Retina (tissue), 1 donor: ENCODE measurements at places on chromosomes 13 and 19.

- peak; percentile 17 for DNase-seq
These were observed 121.0 kb downstream of the PCDH20 start for GRCh38 chr13:61294467-61295191.

DNA sequence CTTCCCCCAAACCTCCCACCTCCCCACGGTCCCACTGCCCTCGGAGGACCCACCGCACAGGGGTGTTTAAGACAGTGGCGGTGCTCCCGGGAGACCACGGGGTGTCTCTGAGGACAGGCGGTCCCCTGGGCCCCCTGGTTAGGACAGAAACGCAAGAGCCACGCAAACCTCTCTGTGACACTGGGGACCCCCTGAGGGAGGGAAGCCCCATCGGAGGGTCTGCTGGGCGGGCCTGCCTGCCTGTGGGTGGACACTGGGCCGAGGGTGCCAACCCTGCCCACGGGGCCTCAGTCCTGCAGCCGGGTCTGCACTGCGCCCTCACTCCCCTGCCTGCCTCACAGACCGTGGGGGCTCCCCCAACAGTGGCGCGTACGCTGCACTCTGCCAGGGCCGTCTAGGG, 17.5 kb downstream of the MCF2L start:
- DNase-seq: no peak

DNA sequence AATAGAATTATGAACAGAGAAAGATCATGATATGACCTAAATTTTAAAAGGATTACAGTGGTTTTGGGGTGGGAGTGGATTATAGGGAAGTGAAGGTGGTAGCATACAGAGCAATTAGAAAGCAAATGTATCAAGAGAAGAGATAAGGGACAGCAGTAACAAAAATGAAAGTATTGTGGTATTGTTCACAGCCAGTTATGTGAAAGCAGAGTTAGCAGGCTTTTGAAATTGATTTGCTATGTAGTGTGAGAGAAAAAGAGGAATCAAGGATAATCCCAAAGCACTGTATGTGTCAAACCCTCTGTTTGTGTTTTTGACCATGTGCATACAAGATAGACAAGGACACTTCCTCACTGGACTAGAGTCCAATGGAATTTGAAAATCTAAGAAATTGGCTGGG, 1721.4 kb downstream of the PCDH9 start:
- DNase-seq: no peak

DNA sequence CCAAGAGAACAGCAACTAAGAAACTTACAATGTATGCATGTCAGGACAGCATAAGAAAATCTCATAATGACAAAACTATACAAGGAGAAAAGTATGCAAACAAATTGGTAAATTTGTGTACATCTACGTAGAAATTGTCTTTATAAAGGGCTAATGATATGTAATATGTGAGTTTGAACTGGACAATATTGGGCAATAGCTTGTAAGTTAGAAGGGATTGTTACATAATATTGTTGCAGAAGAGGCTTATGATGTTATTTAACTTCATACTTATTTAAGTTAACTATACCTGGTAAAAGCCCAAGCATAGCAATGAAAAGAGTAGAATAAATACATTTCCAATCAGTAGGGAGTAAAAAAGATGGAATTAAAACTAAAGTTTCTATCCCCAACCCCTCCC, 134.0 kb downstream of the MAB21L1 start:
- DNase-seq: no peak

- no peak for DNase-seq
These were observed 12.6 kb downstream of the LRRC4B start for GRCh38 chr19:50555450-50556281.

GRCh38 chr19:10205636-10206035, 10.9 kb upstream of the DNMT1 start:
- no peak for DNase-seq

GRCh38 chr13:28406733-28407266, 88.1 kb downstream of the FLT1 start:
- DNase-seq: no peak

DNA sequence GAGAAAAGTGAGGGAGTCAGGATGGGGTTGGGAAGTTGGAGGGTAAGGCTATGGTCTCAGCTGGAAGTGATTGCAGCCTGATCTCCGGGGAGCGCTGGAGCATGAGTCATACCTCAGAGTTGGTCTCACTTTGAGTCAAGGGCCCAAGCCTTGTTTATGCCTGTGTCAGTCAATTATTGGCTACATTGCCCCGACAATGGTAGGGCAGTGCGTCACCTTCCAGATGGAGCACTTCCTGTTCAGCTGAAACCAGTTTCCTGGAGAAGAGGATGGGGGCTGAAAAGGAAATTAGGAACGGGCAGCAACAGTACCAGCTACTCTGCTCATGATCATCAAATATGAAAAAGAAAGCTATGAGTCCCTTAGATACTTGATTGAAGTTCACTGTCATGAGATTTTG, 60.4 kb downstream of the ADGRE1 start:
- no peak for DNase-seq

GRCh38 chr19:44069415-44069814, 2.5 kb upstream of the ZNF284 start:
- DNase-seq: no peak

GRCh38 chr13:110360598-110360997, 53.5 kb downstream of the COL4A2 start:
- DNase-seq: no peak

GRCh38 chr19:46633130-46633529, 2.9 kb downstream of the GNG8 start:
- DNase-seq: no peak

GRCh38 chr13:30364876-30365275, 57.4 kb upstream of the UBE2L5 start:
- no peak for DNase-seq

DNA sequence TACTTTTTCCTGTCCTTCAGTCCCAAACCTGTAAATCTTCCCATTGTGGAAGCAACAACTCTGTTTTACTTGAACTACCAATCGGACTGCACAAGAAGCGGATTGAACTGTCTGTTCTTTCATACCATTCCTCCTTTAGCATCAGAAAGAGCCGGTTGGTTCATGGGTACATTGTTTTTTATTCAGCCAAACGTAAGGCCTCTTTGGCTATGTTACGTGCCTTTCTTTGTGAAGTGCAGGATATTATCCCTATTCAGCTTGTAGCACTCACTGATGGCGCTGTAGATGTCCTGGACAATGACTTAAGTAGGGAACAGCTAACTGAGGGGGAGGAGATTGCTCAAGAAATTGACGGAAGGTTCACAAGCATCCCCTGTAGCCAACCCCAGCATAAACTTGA, 60.3 kb downstream of the ARHGAP35 start:
- DNase-seq: no peak

DNA sequence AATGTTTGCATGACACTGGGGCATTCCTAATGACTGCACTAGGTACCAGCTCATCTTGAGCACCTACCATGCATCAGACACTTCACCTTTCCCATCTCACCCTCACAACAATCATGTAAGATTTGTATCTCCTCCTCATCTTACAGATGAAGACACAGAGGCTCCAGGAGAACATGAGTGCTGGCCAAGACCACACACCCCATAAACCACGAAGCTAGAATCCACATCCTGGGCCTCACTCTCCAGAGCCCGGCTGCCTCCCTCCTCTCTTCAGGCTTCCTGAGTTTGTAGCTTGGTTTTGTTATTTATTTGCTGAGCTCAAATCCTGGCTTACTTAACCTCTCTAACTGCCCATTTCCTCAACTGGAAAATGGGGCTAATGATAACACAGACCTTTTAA, 25.9 kb downstream of the FAM216B start:
- DNase-seq: no peak

DNA sequence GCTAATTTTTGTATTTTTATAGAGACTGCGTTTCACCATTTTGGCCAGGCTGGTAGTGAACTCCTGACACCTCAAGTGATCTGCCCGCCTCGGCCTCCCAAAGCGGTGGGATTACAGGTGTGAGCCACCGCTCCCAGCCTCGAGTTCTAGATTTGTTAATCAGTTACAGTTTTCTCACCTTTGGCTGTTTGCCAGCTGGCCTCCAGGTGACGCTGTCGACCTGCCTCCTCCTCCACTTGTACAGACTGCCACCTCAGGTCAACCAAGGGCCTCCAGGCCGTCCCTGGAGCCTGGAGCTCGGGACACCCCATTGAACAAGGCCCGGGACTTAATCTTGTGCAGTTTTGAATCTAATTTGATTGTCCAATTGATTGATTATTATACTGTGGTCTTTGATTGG, 45.5 kb downstream of the IER2 start:
- no peak for DNase-seq

DNA sequence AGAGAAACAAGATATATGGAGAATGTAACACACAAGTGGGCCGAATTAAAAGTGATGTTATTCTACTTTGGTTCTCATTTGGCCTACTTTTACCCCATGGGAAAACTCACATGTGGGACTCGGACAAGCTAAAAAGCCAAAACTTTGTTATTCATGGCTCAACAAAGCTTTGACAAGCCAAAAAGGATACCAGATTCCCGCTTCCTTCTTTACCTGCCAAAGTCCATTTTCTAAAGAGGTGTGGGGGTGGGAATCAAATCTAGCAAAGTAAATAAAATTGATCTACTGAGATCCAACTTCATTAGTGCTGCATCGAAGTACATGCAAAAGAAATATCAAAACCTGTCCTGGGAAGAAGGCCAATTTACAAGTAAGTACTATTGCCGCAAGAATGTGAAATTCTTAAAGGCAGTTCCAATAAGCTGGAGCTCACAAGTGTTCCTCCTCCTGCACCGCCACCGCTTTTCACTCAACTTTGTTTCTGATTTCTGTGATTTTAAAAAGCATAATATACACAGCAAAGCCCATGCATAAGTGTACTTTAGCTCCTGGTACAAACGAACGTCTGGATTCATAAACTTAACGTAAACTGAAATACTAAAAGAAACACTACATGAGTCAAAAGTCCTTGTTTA, 1.1 kb downstream of the LNX2 start:
- no peak for DNase-seq

DNA sequence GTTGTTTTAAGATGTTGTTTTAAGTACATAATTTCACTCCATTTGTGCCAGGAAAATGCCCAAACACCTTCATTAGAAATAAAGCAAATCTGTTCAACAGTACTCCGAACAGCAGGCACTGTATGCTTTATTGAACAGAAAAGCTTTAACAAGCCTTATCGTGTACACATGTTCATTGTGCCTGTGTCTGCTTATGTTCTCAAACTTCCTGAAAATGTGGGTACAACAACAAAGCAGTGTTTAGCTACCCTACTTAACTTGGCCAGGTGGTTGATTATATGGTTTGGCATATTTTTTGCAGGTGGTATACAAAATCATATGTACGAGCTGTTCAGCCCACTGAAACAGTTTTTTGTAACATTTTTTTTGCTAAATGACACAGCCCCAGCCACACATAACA, 718.0 kb downstream of the DACH1 start:
- peak; percentile 27 for DNase-seq

DNA sequence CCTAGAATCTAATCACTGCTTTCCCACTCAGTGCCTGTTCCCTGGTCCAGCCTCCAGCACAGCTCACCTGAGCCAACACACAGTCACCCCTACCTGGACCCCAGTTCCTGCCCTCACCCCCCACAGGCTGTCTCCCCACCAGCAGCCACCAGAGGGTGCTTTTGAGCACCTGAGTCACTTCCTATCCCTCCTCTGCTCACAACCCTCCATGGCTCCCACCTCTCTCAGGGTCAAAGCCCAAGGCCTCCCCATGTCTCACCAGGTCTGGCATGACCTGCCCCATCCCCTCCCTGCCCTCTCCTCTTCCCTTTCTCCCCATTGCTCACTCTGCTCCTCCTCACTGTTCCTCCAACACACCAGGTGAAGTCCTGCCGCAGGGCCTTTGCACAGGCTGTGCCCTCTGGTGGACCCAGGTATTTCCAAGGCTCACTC, 7.1 kb upstream of the DPP9 start:
- no peak for DNase-seq

GRCh38 chr19:47697863-47698609, 15.2 kb upstream of the EHD2 start:
- peak; percentile 83 for DNase-seq

GRCh38 chr19:38388349-38389100, at the start of gene SPRED3:
SPRED3 (plus strand) TSS chr19:38388697; CDS start chr19:38390303, 1,606 bp downstream.
- DNase-seq: no peak

GRCh38 chr19:42143341-42144234, 11.3 kb upstream of the POU2F2 start:
- DNase-seq: peak; percentile 34

GRCh38 chr13:27349458-27349857, 75.0 kb upstream of the GTF3A start:
- no peak for DNase-seq

DNA sequence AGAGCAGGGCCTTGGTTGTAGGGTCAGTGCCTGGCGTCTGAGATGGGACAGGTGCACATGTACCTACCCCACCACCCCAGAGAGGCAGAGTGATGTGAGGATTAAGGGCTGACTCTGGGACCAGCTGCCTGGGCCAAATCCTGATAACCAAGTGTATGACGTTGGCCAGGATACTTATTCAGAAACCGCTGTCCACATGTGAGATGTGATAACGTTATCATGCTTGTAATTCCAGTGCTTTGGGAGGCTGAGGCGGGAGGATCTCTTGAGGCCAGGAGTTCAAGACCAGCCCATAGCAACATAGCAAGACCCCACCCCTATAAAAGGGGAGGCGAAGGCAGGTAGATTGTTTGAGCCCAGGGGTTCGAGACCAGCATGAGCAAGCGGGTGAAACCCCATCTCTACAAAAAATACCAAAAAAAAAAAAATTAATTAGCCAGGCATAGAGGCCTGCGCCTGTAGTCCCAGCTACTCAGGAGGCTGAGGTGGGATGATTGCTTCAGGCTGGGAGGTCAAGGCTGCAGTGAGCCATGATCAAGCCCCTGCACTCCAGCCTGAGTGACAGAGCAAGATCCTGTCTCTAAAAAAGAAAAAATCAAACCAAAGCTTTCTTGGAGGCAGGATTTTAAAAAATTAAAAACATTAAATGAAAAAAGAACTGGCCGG, 10.0 kb downstream of the ADGRE5 start:
- DNase-seq: no peak

DNA sequence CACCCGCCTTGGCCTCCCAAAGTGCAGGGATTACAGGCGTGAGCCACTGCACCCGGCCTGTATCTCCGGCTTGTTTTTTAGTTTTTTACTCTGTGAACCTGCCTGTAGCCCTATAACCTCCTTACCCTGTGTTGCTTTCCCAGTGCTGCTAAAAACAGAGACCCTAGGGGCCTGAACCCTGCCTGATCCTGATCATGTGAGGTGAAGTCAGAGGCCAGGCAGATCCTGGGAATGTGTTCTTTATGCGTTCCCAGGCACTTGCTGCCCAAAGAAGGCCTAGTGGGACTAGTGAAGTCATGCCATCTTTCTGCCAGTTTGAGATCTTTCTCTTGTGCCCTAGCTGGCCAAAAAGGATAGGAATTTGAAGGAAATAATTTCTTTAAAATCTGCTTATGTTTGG, 4.6 kb downstream of the UBA2 start:
- no peak for DNase-seq

GRCh38 chr19:57302020-57302465, 18.2 kb upstream of the ZNF543 start:
- no peak for DNase-seq

DNA sequence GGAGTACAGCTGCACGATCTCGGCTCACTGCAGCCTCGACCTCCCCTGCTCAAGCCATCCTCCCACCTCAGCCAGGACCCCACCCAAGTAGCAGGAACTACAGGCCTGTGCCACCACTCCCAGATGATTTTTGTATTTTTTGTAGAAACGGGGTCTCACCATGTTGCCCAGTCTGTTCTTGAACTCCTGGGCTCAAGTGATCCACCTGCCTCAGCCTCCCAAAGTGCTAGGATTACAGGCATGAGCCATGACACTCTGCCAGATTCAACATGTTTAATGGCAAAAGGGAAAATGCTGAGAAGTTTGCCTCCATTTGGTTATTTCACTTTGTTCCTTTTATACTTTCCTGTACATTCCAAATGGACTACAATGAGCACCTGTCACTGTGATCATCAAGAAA, 65.8 kb downstream of the ZIC5 start:
- no peak for DNase-seq
